ENCODE measurements at places on chromosomes 2 and 18.

DNA sequence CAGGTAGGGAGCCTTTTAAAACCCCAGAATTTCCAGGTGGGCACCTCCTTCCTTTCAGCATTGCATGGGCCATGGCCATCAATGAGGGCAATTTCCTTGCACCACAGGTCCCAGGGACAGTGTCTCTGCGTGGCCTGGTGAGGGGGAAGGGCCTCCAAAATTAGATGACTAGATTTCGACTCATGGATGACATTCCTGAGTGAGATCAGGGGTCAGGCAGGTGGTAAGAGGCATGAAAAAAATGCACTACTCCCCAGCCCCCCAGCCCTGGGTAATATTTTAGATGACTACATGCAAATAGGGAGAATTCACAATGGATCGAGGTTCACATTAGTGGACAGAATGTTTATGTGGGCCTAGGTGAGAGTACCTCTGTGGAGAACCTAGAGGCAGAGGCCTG is 19.0 kb upstream of the IGFBP5 start:
- no peak for DNase-seq

DNA sequence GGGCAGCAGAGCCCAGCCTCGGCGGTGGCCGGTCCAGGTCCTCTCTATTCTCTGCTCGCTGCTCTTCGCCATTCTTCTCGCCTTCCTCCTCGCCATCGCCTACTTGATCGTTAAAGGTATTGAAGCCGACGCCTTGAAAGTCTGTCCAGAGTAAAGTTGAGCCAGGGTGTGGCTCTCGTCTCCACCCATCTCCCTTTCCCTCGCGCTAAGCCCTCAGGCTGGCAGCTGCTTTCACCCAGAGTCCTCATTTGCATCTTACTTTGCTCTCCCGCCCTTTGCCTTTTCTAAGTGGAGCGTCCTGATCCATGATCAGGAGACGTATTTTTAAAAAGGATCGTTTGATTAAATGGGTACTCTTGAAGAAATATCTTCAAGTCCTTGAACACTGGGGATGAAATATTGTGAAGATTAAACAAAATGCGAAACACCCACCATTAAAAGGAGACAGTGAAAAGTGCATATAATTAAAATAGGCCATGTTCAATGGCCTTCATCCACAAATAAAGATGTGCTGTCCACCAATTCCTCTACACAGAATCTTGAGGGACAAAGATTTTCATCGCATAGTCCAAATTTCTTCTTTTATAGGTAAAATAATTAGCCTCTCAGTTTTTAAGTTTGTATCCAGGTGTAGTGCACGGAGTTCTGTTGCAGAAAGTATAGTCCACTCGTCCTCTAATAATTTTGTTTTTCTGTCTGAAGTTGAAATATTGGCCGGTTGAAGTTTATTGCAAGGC is 657 bp downstream of the ARL6IP6 start:
- DNase-seq, result peak; percentile 90

DNA sequence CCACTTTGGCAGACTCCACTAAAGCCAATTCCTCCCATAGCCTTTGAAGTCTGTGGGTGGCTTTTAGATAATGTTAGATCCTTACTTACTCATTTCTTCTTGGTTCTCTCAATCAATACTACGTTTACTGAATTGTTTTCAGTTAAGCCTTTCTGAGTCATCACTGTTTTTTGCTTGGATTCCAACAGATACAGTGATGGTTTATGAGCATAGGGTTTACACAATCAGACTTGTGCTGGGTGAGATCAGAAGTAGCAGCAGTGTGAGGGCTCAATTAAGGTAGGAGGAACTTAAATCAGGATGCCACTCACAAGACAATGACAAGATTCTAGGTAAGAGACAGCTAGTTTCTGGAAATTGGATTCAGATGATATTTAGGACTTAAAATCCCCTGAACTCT is 297.7 kb upstream of the DOK6 start:
- DNase-seq, result no peak

DNA sequence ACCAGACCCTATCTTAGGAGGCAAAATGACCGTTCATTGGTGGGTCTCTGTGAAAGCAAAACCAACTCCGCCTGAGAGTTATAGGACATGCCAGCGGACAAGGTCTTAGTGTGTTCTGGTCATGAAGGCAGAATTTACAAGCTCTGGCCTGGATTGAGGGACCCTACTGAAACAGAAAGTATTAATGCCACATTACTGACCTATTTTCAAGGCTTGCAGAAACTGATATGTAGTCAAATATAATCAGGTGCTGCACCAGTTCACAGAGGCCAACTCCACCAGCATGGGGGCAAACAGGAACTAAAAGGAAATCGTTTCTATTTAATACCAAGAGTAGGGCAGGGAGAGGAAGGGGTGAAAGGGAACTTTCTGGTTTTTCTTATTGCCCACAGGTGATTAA is 19.7 kb downstream of the TYMS start:
- no peak for DNase-seq

DNA sequence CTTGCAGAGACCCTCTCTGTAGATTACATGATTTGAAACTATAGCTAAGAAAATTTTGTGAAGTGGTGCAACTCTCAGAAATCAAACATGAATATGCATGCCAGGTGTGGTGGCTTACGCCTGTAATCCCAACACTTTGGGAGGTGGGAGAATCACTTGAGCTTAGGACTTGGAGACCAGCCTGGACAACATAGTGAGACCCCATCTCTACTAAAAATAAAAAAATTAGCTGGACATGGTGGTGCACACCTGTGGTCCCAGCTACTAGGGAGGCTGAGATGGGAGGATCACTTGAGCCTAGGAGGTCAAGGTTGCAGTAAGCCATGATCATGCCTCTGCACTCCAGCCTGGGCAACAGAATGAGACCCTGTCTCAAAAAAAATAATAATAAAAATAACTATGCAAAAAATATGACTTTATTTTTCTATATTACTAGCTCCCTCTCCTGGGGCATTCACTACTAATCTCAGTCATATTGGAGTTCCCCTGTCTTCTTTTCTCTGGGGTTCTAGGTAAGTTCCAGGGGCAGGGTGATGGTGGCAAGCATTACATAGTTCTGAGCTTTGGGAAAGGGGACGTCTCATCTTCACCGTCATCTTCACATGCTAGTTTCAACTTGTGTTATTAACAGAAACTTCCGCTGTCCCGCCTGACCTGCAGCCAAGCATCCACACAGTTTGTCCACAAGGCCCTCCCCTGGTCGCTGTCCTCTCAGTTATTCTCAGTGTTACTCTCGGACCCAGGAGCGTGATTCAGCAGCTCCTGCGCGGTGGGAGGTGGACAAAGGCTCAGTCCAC is 96.8 kb upstream of the MBOAT2 start:
- DNase-seq, result no peak

DNA sequence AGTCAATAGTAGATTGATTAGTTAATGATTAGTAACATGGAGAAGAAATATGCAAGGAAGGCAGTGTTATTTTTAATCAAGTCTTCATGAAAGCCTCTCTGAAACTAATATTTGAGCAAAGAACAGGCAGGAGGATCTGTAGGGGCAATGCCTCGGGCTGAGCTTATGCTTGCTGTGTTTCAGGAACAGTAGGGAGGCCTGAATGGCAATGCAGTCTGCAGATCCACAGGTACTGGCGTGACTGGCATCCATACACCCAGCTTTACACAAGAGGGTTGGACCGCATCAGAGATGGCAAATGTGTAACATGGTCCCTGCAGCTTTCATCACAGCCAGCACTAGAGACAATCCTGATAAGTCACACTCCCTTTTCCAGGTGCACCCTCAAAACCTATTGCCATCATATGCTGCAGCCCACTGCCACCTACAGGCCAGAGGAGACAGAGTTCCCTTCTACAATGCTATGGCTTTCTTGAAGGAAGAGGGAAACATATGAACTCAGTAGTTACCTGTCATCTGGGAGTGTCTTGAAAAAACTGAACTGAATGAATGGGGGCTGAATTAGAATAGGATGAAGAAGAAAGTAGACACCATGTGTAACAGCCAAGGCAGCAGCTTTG is 582.4 kb upstream of the RAB6C start:
- peak; percentile 51 for DNase-seq

DNA sequence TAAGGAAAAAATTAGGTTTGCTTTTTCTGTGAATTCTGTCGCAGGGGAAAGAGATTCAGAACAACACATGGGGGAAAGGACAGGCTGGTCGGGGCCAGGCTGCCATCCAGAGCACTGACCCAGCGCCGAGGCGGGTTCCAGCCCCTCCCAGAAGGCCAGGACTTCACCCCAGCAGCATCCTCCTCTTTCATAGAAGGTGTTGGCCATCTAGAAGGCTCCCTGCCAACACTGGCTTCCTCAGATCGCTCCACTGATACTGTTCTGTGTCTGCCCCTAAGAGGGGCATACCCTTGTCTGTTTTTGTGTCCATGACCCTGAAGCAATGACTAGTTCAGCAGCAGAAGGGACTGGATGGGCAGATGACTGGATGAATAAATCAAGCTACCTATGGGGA is 144.5 kb downstream of the HDAC4 start:
- no peak for DNase-seq

DNA sequence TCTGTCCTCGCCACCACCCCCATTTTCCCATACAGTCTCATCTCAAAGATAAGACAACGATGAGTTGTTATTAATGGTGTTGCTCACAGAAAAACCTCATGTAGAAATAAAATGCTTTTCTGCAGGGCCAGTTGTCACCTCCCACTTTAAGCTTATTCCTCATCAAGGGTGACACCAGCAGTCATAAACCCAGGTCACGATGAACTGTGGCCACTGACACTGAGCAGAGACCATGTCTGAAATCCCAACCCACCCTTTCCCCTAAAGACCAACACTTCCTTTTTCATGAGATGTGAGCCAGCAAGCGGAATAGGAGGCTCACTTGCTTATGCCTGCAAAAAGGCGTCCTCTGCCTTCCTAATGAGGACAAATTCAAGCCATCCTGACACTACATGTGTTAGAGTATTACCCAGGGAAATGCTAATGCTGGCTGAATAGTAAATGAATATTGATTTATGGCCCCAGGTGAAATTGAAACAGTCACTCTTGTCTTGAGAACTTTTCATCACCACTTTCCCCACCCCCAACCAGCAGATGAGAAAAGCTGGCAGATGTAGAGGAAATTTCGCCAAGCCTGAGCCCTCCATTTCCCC is 228.4 kb downstream of the MGAT5 start:
- DNase-seq, result no peak

GRCh38 chr18:49784427-49785185 is 28.7 kb downstream of the ACAA2 start:
- DNase-seq, result no peak

DNA sequence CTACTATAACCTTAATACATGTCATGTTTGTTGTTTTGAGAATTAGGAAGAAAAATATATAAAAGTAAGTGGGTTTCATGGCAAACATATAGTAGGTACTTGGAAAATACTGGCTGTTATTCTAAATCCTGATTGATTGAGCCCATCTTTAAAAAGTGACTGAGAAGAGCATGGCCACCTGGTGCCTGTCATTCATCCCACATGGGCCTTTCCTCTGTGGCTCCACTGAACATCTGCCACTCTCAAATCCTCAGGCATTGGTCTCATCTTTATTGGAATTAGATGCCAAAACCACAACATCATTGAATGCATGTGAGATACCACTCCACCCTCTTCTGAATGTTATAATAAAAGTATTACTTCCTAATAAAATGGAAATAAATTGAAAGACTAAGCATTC is 101.6 kb upstream of the TTN start:
- DNase-seq, result no peak

Data from NAMALWA (cell line).